ENCODE measurements at places on chromosomes 13 and 19.

DNA sequence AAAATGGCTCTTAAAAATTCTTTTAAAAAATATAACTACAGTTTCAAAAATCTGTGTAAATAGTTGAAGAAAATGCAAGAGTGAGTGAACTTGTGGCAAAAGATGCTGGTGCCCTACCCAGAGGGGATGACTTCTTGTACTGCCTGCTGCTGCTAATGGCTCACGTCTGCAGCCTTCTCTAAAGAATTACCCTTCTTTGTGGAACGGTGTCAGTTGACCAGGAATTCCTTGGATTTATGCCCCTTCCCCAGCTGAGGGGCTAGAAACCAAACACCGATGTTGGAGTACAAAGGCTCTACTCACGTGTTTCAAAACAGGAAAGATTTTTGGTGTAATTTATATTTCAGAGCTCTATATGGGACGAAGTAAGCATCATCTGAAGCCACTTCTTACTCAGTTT is 1582.8 kb downstream of the OLFM4 start:
- DNase-seq: no peak

- no peak for DNase-seq
Observed at GRCh38 chr19:44907613-44908012, 2.0 kb downstream of the APOE start.

- DNase-seq: no peak
Observed at GRCh38 chr13:23851106-23851505, 38.1 kb downstream of the MIPEP start.

- no peak for DNase-seq
Observed at GRCh38 chr13:36650611-36651010, 23.2 kb upstream of the SERTM1 start.

Measured in T-helper 2 cell treated with Interferon-gamma antibody and Interleukin-4, amounts not matched to agents 5 μg/mL and 100 μg/mL, for 36 hours (primary cell).